Right lung (tissue), 10 donors: ENCODE measurements at places on chromosomes 3 and 15. TPM values are rescaled to one million over a fixed set of nuclear protein-coding genes. Genes with fewer than 3 reads are reported as not detected.

GRCh38 chr3:58214484-58215316 is 3.9 kb upstream of the DNASE1L3 start:
- DNase-seq, result no peak

- DNase-seq, result no peak
Observed at GRCh38 chr3:122497425-122497824, 17.3 kb downstream of the KPNA1 start.

- no peak for DNase-seq
Observed at GRCh38 chr3:116299646-116300081, 145.6 kb downstream of the LSAMP start.

TMCO5A gene
- not detected for polyA plus RNA-seq

GRCh38 chr3:188219147-188219546 is 65.2 kb downstream of the LPP start:
- no peak for DNase-seq

DNA sequence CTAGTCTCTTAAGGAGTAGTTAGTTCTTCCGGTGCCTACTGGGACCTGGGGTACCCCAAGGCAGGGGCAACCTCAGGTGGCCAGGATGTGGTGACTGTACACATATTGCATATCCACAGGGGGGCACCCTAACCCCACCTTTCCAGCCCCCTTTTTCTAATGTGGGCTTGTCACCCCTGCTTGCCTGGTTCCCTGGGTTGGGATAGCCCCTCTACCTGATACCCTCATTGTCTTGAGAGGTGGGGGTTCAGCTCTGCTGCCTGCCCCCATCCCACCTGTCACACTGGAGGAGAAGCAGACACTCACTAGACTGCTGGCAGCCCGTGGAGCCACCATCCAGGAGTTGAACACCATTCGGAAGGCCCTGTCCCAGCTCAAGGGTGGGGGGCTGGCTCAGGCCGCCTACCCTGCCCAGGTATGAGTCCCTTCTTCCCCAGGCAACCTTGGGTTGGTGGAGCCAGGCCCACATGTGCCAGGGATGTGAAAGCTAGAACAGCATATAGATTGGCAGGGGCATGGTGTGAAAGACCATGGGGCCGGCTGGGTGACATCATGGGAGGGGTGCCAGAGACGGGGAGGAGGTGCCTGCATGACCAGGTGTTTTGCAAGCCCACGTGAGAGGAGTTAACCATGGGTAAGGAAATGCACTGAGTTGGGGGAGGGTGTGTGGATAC is 4.0 kb downstream of the GLYCTK start:
- no peak for DNase-seq

GRCh38 chr15:38174691-38175090 is 77.9 kb upstream of the SPRED1 start:
- no peak for DNase-seq

MEX3B gene
- 10.7 TPM for polyA plus RNA-seq

- no peak for DNase-seq
Observed at GRCh38 chr3:85270488-85270887, 311.7 kb downstream of the CADM2 start.

LMCD1 gene
- polyA plus RNA-seq, result 78.7 TPM

ZNF35 gene
- polyA plus RNA-seq, result 11.2 TPM

GRCh38 chr3:27659279-27660021 is 62.7 kb downstream of the EOMES start:
- peak; percentile 20 for DNase-seq

GRCh38 chr3:27758083-27758482 is 36.0 kb upstream of the EOMES start:
- no peak for DNase-seq

GRCh38 chr3:132592216-132592615 is 4.9 kb upstream of the ACKR4 start:
- no peak for DNase-seq

DNA sequence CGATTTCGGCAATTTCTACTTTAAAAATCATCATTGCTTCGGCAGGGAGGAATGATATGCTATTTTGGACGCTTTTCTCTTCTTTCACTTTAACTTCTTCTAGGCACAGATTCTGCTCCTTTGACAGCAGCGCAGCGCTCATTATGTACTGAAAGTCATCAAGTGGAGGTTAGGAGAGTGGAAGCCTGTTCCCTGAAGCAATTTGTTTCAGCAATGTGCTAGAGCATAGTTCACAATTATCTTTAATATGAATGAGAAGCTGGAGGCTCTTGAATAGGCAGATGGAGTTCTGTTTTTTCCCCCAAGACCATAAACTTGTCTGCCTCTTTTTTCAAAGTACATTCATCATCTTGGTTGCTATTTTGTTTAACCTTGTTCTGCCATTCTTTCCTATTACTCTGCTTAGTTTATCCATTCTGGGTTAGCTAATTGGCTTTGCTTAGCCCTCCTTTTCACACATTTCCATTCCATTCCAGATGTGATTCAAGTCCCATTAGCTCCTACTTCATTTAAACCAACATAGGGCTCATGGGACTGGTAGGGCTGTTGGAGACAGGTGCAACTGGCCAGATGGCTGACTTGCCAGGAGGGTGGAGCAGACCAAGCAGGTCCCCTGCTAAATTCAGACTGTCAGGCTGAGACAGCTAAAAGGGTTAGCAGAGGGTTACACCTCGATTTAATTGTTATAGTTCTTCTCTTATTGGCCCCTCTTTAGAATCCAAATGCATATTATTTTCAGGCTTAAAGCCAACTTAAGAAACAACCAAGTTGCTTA is 534.7 kb upstream of the CBLB start:
- no peak for DNase-seq

NOX5 gene
- polyA plus RNA-seq, result 0.33 TPM

HESX1 gene
- 4.4 TPM for polyA plus RNA-seq

ARGFX gene
- not detected for polyA plus RNA-seq

SLC12A1 gene
- 0.12 TPM for polyA plus RNA-seq

GRCh38 chr3:33826206-33826605 is 27.8 kb downstream of the PDCD6IP start:
- DNase-seq, result no peak

- no peak for DNase-seq
Observed at GRCh38 chr3:41592753-41593510, 369.0 kb downstream of the ULK4 start.

DNA sequence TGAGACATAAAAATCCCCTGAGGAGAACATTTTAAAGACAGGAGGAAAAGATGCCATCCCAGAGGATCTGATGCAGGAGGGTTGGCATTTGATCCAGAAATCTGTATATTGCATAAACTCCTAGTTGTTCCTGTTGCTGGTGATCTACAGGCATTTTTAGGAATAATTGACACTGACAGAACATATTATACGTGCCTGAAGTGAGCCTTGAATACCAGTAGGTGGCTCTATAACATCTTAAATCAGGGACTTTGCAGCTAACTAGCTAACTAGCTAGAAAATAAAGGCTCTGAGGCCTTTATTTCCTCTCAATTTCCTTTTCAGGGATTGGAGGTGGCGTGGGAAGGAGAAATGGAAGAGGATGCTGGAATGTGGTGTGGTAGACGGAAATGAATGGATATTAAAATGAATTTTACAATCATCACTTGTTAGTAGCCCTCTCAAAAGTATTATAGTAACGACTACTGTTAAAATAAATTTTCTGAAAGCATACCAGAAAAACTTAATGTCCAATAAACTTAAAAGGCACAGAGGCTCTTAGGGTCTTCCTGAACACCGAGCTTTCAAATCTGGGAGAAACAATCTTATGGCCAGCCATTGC is 73.8 kb upstream of the ZBED2 start:
- peak; percentile 38 for DNase-seq

POLG gene
- polyA plus RNA-seq, result 57.2 TPM

COL8A1 gene
- 1.4 TPM for polyA plus RNA-seq

- no peak for DNase-seq
Observed at GRCh38 chr3:8575364-8576104, 69.1 kb downstream of the SSUH2 start.

FBXO22 gene
- 42.9 TPM for polyA plus RNA-seq

FBLN2 gene
- 29.3 TPM for polyA plus RNA-seq
